ENCODE measurements at places on chromosomes 5 and 9. TPM values are rescaled to one million over a fixed set of nuclear protein-coding genes. Genes with fewer than 3 reads are reported as not detected.

- no peak for DNase-seq
These were observed 54.9 kb upstream of the BOD1 start for GRCh38 chr5:173671121-173671949.

- peak; percentile 35 for DNase-seq
These were observed 290.2 kb upstream of the POU5F2 start for GRCh38 chr5:94031631-94032030.

DNA sequence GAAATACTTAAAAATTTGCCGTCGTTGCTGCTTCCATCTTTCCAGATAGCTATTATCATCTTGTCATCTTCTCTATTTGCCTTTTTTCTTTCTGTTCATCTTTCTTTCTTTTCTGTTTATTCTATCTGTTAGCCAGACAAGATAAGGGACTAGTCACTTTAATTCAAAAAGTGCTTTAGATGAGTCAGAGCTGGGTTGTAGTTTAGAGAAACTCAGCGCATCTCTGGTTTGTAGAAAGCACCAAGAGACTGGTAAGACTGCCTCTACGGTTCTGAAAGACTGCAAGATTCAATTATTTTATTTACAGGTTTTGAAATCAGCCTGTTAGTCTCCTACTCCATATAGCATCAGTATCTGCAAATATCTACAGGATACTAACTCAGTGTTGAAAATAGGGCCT lies 562.8 kb upstream of the RIOK2 start:
- DNase-seq = no peak

Gene IL3
- not detected for total RNA-seq
